Large intestine (tissue), 12 donors: ENCODE measurements at places on chromosomes 7 and 10. TPM values are rescaled to one million over a fixed set of nuclear protein-coding genes. Genes with fewer than 3 reads are reported as not detected.

DNA sequence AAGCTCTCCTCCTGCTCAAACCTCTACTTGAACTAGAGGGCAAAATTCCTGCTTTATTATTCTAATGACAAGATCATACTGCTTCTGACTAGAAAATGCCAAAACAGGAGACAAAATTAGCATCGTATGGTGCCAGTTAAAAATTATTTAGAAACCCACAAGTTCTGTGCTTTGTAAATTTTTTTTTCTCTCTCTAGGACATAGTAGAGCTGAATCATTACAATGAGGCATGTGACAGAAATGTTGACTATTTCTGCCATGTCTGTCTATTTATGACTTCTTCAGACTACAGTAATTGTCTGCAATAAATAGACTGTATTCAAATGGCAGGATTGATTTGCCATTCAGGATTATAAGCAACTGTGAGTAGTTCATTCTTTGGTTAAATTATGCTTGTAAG lies 335.8 kb downstream of the PRPF18 start:
- no peak for DNase-seq

DNA sequence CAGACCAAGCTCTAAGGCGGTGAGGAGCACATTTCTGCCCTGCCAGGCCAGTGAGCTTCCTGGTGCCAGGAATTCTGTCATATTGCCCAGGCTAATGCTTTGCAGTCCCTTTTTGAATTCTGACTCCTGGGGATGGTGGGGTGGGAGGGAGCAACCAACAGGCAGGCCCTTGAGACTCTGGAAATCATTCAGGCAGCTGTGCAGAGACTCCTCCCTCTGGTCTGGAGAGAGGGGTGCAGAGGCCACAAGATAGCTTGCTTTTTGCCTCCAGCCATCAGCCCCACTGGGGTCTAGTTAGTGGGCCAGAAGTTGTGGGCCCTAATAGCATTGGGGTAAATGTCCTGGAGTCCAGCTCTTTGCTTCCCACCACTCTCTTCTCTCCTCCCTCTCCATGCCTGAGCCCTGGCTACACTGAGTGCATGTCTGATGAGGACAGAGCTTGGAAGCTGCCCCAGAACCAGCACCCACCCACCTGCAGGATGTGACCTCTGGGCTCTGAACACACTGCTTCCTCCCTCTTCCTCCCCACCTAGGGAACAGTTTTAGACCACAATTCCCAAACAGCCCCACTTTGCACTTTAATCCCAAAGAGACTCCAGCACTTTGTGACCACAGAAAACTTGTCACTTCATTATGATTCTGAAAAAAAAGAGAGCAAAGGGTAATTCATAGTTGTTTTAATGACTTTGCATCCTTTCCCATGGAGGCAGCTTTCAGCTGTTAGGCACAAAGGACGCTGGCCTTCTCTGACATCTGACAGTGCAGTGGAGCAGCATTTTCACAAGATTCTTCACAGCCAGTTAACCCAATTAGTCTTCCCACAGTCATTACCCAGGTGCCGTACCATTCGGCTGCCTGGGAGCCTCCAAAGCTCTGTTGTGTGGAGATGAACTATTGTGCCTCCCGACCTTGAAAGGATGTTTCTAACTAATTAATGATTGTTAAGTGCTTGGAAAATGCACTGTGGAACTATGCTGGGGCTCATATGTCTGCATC lies 262.5 kb downstream of the TRIL start:
- no peak for DNase-seq

GRCh38 chr10:1412531-1413189 lies 324.7 kb downstream of the ADARB2 start:
- no peak for DNase-seq

GRCh38 chr10:113142601-113143362 lies 192.7 kb downstream of the TCF7L2 start:
- DNase-seq = no peak

GRCh38 chr7:139394540-139394939 lies 34.8 kb downstream of the LUC7L2 start:
- DNase-seq = no peak

- DNase-seq = no peak
These were observed 1205.3 kb downstream of the REEP3 start for GRCh38 chr10:64726466-64726865.

GRCh38 chr7:40348126-40348728 lies 213.4 kb downstream of the SUGCT start:
- no peak for DNase-seq

DNA sequence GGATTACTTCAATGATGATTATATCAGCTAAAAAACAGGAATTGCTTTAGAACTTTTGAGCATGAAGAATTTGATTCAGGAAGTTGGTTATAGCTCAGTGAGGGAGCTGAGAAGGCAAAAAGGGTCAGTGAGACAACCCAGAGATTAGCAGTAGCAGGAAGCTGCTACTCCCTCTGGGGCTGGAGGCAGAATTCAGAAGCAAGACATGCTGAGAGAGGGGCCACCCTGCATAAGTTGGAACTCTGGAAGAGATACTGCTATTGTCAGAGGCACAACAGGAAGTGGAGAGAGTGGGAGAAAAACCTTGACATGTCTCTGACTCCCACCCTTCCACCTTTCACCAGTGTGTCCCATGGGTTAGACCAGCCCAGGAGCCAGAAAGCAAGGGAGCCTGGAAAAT lies 488.7 kb downstream of the ADRA2A start:
- no peak for DNase-seq

GRCh38 chr10:124353091-124353815 lies 65.5 kb downstream of the OAT start:
- no peak for DNase-seq

- DNase-seq = no peak
These were observed 324.8 kb downstream of the SFMBT2 start for GRCh38 chr10:7085913-7086589.

DNA sequence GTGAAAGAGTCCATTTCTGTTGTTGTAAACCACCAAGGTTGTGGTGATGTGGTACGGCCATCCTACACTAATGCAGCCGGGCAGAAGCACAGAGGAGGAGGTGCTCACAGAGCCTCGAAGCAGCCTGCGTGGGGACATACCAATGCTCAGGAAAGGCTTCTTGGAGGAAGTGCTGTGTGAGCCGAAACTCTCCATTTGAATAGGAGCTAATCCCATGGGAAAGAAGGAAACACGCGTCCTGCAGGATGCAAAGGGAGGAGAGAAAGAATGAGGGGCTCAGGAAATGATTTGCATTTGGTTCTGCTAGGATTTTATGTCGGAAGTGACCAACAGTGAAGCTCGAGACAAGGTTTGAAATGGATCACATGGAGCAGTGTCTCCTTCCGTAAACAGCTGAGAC lies 477.9 kb upstream of the ANKRD30A start:
- no peak for DNase-seq

DNA sequence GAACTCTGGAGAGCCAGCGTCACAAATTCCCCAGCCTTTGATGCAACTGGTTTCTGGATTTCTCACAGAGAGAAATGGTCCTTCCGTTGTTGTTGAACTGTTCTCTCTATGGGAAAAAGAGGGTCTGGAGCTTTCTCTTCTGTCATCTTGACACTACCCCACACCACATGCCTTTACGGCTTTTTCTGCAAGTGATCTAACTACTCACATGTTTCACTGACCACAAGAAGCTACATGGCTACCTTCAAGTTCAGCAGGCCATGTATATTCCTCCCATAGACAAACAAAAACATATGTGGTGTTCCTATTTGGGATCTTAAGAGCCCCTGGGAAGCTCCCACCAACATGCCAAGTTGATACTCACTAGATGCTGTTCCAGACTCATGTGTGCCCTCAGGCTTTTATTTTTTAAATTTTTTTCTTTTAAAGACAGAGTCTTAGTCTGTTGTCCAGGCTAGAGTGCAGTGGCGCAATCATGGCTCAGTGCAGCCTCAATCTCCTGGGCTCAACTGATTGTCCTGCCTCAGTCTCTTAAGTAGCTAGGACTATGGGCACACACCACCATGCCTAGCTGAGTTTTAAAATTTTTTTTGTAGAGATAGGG lies 72.0 kb downstream of the RNF216 start:
- DNase-seq = no peak

GRCh38 chr10:94174838-94175237 lies 181.1 kb downstream of the PLCE1 start:
- DNase-seq = no peak

DNA sequence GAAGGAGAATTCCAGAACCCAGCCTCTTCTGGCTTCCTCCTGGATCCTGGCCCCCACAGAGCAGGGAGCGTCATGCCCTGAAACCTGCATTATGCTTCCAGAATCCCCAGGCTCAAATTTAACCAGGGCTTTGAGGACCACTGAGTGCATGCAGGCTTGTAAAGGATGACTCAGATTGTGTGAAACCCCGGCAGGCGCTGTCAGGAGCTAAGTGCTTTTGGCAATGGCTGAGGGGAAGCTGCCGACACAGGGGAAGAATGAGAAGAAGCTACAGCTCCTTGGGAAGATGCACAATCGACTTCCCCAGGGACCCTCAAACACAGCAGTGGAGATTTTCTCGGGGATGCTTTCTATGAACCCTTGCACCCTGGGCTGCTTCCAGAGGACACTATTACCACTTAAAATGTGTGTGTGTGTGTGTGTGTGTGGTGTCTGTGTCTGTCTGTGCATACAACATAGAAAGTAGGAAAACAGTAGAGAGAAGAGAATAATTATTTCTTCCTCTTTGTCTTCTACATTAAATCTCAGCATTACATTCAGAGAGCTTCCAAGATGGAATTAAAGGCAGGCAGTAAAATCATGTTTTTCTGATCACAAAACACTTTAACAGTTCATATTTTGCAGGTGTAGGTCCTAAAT lies 183.5 kb upstream of the INHBA start:
- peak; percentile 26 for DNase-seq

- peak; percentile 69 for DNase-seq
These were observed 446.5 kb upstream of the FOXK1 start for GRCh38 chr7:4235596-4235995.

DNA sequence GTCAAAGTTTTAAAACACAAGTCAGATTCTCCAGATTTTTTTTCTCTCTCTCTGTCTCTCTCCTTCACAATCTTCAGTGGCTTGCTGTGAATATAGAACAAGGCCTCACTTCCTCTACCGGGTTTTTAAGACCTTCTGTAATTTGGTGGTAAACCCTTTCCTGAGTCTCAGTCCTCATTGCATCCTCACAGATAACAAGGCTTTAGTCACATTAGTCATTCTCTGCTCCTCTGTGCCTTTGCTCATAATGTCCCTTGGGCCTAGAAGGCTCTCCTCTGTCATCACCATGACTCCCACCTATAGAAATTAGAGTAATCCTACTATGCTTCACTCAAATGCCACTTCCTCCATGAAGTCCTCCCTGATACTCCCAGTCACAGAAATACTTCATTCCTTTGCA lies 172.7 kb upstream of the HPS1 start:
- DNase-seq = no peak

GRCh38 chr10:114103284-114103683 lies 59.6 kb downstream of the ADRB1 start:
- DNase-seq = peak; percentile 26

GRCh38 chr10:132523561-132524442 lies 13.8 kb upstream of the INPP5A start:
- DNase-seq = no peak

DNA sequence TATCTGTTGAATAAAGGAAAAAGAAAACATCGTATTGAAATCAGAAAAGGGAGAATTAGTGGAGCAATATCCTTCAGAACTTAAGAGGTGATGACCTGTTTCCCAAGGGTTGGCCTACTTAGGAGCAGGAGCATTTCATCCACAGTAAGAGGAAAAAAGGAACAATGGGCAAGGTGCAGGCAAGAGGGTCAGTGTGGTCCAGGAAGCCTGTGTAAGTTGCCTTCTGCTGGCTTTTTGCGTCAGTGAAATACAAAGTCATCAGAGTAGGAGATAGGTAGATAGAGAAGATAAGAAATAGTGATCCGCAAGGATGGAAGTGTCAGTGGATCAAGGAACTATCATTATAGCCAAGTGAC lies 5.4 kb upstream of the ANKRD7 start:
- DNase-seq = no peak

DNA sequence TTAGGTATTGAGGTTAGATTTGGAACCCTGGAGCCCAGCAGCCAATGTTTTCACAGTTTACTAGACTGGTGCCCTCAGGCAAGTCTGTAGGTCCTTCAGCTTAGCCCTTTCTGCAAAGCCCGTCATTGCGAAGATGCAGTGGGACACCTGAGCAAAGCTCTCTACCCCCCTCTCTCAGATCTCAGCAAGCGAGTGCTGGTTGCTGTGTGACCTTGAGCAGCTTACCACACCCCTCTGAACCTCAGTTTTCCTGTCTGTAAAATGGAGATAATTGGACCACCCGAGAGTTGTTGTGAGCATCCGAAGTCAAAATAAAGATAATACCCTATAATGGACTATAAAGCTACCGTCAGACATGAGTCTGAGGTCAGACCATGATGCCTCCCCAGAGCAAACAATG lies 3.7 kb downstream of the NPC1L1 start:
- no peak for DNase-seq

- no peak for DNase-seq
These were observed 16.8 kb downstream of the AKR1B15 start for GRCh38 chr7:134565643-134566136.

Gene CYP3A7
- polyA plus RNA-seq = 1.8 TPM

Gene ENTPD7
- polyA plus RNA-seq = 56.2 TPM

Gene CALD1
- 191 TPM for polyA plus RNA-seq

Gene CXCL12
- 46.6 TPM for polyA plus RNA-seq

Gene VPS26A
- 57.7 TPM for polyA plus RNA-seq

Gene TMEM106B
- polyA plus RNA-seq = 43.1 TPM

Gene HMX2
- 1.1 TPM for polyA plus RNA-seq
